ENCODE measurements at places on chromosomes 3 and 15.

GRCh38 chr3:152459118-152459515, 190.4 kb downstream of the MBNL1 start:
- DNase-seq = no peak

- no peak for DNase-seq
Observed at GRCh38 chr15:48126667-48127355, 6.0 kb downstream of the SLC24A5 start.

GRCh38 chr3:18189282-18190050, 235.7 kb downstream of the SATB1 start:
- no peak for DNase-seq

- DNase-seq = no peak
Observed at GRCh38 chr3:171811295-171811912, 1.1 kb upstream of the PLD1 start.

GRCh38 chr3:22933051-22933840, 269.9 kb upstream of the UBE2E2 start:
- no peak for DNase-seq

GRCh38 chr15:32729700-32730395, 12.0 kb downstream of the GREM1 start:
- DNase-seq = no peak

DNA sequence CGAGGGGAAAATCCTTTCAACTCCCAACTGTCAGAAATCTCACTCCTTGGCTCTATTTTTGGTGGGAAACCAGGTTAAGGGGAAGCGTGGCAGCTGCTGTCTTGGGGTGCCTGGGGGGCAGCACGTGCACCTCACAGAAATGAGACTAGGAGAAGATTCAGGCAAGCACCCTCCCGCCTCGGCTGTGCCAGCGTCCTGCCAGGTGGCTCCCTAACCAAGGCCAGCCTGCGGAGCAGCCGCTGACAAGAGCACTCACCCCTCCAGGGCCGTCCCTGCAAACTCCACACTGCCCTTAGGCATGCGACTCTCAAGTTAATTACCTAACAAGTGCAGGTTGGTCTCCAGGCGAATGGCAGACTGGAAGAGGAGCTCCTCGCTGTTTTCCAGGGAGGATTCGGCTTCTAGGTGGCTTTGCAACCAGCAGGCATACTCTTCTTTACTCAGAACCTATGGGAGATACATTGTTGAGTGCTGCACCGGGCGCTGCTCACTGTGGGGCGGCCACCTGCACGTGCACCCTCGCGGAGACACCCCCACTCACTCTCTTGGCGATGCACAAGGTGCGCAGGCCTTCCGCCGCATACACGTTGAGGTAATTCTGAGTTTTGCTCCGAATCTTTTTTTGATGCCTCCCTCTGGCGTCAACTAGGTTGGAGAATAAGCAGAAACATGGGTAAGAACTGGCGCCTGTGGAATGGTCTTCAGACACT, 155.3 kb downstream of the ATP10A start:
- DNase-seq = no peak

GRCh38 chr3:144859161-144859560, 887.5 kb downstream of the DIPK2A start:
- no peak for DNase-seq

DNA sequence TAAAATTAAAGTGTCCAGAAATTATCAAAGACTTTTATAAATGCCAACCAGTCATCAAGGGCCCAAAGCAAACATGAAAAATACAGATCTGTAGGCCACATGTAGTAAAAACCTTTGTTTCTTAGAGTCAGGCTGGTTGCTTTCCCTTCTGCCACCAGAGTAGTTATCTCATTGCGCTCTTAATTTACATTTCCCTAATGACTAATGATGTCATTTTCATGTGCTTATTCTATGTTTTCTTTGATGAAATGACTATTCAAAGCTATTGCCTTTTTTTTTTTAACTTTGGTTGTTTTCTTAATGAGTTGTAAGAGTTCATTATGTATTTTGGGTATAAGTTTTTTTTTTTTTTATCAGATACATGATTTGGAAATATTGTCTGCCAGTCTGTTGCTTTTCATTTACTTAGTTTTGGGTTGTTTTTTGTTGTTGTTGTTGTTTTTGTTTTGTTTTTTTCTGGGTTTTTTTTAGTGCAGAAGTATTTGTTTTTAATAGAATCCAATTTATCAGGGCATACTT, 140.6 kb downstream of the HCN4 start:
- no peak for DNase-seq

GRCh38 chr3:16404349-16404895, 109.1 kb downstream of the RFTN1 start:
- no peak for DNase-seq

GRCh38 chr15:70234256-70234905, 136.7 kb upstream of the TLE3 start:
- DNase-seq = no peak

DNA sequence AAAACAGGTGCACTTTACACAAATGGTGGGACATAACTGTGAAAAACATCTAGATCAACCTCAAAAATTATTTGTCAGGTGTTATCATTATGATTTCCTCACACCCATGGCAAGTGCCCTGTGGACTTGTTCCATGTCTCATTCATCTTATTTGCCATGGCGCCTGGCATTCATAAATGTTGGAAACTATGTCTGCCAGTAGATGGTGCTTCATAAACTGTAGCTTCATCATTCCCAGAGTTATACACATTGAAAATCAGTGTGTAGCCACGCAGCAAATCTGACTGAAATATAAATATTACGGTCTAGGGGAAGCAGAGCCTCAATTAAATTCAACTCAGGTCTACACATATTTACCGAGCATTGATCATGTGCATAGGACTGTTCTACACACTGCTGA, 90.7 kb downstream of the IMPG2 start:
- DNase-seq = no peak

GRCh38 chr3:145015253-145015652, 1043.6 kb downstream of the DIPK2A start:
- DNase-seq = no peak

GRCh38 chr15:31503256-31503655, 176.6 kb downstream of the KLF13 start:
- DNase-seq = no peak

DNA sequence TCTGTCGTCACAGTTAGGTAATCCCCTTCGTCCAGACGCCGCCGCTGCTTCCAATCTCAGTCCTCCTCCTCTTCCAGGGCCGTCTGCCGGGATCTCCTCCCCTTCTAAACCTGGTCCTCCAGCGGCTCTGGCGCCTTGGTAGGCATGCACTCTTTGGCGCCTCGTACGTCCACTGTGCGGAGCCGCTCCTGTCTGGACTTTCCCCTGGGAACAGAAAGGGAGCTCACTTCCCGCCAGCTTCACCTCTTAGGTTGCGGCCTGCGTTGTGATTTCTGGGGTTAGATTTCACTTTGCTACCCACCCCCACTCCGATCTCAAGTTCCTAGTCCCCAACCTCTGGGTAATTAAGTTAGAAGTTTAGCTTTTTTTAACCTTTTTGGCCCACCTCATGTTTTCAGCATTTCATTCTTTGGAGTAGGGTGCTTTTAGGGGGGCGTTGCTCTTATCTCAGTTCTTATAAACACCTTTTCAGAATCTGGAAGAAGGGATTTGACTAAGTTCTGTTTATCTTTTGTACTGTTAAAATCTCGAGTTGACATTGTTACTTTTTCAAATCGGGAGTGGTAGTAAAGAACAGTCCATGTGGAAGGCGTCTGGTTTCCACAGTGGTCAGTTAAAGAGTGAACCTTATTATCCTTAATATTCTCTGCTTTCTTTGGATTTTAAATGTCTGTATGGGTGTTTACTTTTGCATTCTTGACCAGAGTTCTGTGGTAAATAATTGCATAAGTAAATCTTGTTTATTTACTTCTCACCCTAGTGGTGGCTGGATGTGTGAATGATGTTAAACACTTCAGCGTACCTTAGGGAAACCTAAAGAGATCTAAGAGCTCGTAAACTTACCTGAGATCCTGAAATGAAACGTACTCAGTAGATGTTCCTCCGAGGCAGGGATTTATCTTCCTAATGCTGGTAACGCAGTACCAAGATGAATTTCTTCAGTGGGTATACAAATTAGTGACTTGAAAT, 611 bp downstream of the CTDSPL2 start:
- DNase-seq = no peak

- DNase-seq = no peak
Observed at GRCh38 chr15:99347574-99347973, 96.3 kb downstream of the LRRC28 start.

DNA sequence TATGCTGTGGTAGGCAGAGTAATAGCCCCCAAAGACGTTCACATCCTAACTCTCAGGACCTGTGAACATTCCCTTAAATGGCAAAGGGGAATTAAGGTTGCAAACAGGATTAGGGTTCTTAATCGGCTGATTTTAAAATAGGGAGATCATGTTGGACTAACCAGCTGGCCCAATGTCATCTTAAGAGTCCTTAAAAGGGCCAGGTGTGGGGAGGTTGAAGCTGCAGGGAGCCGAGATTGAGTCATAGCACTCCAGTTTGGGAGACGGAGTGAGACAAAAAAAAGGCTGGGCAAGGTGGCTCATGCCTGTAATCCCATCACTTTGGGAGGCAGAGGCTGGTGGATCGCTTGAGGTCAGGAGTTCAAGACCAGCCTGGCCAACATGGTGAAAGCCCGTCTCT, 1.6 kb upstream of the FLNB start:
- no peak for DNase-seq

DNA sequence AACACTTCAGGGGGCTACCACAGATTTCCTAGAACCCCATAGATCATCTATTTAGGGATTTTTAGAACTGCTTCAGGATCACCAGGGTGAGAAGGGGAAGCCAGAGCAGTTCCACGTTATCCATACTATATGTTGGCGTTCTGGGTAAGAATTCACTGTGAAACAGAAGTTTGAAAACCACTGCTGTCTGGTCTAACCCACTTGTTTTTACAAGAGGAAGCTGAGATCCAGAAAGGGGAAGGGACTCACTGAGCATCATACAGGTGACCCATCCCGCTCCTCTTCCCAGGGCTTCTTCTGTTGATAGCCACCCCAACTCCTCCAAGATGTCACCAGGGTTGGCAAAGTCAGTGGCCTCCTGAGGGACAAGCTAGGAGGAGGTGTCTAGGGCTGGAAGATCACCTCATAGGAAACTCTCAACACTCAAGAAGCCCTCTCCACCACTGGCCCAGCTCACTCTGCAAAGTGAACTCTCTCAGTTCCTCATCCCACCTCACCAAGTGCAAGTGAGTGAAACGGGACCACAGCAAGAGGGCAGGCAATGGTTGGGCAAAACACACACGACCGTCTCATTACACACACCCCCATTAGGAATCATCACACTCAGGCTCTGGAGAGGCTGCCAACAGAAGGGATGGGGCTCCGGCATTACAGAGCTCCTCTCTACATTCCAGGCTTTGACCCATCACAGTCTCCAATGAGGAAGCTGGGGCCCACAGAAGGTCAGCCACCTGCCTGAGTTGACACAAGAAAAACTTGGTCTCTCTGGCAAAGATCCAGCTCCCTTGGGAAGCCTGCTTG, 1.8 kb downstream of the DAPK2 start:
- DNase-seq = no peak

- DNase-seq = no peak
Observed at GRCh38 chr3:138600100-138600745, 6.2 kb upstream of the CEP70 start.

DNA sequence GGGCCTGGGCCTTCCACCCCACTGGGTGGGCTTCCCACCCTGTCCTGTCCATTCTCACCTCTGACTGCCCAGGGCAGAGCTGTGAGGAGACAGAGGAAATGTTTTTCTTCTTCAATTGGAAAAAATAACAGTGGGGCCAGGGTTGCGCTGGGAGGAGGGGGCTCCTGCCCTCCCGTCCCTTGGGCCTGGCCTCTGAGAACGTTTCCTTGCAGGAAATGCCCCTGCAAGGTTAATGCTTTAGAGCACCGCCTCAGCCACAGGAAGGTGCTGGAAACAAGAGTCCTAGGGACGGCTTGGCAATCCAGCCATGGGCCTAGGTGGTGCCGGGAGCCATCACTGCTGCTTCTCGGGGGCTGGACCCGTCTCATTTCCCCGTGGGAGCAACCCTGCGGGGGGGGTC, 3.8 kb upstream of the PLXND1 start:
- no peak for DNase-seq

DNA sequence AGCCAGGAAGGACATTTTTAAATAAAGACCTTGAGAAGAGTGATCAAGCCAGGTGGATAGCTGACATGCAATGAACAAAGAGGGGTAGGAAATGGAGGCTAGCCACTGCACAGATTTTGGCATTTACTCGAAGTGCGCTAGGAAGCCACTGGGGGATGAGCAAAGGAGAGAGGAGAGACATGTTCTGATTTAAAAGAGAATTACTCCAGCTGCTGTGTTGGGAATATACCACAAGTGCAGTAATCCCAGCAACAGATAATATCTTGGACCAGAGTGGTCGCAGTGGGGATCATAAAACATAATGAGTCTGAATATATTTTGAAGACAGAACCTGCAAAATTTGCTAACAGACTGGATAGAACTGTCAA, 19.9 kb downstream of the KPNA4 start:
- DNase-seq = no peak

DNA sequence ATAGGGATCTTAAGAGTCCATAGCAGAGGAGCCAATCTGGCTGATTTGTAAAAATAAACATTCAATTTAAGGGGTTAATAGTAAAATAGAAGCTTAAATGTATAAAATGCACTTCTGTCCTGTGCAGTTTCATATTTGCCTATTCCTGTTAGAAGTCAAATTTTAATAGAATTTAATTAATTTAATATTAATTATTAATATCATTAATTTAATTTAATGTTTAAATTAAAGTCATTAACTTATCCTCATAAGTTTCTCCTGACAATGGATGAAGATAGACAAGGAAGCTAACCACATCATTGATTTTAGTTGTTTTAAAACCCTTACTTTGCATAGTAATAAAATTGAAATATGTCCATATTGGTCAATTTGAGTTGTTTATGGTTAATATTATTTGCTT, 1096.2 kb upstream of the EPHA6 start:
- no peak for DNase-seq

DNA sequence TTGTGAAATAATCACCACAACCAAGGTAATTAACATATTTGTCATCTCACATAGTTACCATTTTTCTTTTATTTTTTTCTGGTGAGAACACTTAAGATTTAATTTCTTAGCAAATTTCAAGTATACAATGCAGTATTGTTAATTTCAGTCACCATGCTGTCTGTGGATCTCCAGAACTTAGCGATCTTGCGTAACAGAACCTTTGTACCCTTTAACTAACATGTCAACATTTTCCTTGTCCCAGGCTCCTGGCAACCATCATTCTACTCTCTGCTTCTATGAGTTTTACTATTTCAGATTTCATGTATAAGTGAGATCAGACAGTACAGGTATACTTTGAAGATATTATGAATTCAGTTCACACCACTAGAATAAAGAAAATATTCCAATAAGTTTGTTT, 154.4 kb downstream of the KCNAB1 start:
- no peak for DNase-seq

DNA sequence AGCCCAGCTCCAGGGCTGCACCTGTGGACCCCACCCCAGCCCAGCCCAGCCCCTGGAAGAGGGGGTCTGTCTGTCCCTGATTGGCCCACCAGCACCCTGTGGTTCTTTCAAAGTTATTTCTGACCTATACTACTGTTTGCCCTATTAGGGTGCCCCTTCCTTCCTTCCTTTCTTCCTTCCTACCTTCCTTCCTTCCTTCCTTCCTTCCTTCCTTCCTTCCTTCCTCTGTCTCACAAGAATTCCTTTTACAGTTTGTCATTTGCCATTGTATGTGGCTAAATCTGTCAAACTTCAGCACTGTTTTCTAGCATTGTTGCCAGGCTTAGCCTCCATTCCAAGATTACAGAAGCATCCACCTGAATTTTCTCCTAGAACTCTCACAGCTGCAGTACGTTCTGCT, 66.9 kb downstream of the KLF15 start:
- no peak for DNase-seq

All from stimulated activated CD8-positive, alpha-beta memory T cell treated with anti-CD3 and anti-CD28 coated beads, Interleukin-7, amount 100 ng/mL, for 48 hours (primary cell).